ENCODE measurements at places on chromosomes 5 and 9. TPM values are rescaled to one million over a fixed set of nuclear protein-coding genes. Genes with fewer than 3 reads are reported as not detected.

- no peak overlapping the region for H3K27ac ChIP-seq
These were observed 927 bp downstream of the PAX5 start for GRCh38 chr9:37033141-37033540.

- no peaks in the 10 kb centered on the region for H3K27me3 ChIP-seq
- H3K36me3 ChIP-seq: no peaks in the 10 kb centered on the region
- H3K4me3 ChIP-seq: no peak overlapping the region
- no peak for DNase-seq
- no peak overlapping the region for H3K27ac ChIP-seq
- H3K4me1 ChIP-seq: peaks cover 10% of the 10 kb centered on the region
These were observed 64.3 kb downstream of the GRIN3A start for GRCh38 chr9:101674165-101674564.

GRCh38 chr5:12883395-12883794, 979.1 kb upstream of the CTNND2 start:
- H3K27ac ChIP-seq: no peak overlapping the region
- H3K4me1 ChIP-seq: no peaks in the 10 kb centered on the region
- DNase-seq: no peak
- no peaks in the 10 kb centered on the region for H3K27me3 ChIP-seq

DNA sequence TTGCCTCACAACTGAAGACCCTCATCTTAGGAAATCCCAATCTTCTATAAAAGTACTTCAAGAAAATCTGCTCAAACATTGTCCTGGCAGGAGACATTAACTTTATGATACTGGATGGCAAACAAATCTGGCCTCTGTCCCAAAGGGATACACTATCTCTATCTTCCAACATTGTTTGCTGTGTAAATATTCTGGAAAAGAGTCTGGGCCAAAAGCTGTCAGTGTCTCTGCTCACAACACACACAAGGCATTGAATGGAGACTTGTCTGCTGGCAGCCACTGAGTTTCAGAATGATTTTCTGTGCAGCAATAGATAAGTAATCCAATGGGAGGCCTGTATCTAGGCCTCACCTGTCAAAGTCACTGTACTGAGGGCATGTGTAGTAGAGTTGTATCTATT, 471.1 kb downstream of the DMAC1 start:
- no peaks in the 10 kb centered on the region for H3K4me1 ChIP-seq
- no peak overlapping the region for H3K27ac ChIP-seq
- H3K4me3 ChIP-seq: no peak overlapping the region
- no peaks in the 10 kb centered on the region for H3K36me3 ChIP-seq
- H3K27me3 ChIP-seq: no peaks in the 10 kb centered on the region

- H3K4me1 ChIP-seq: peaks cover 5% of the 10 kb centered on the region
- DNase-seq: no peak
- H3K27ac ChIP-seq: peak overlapping the region; percentile 17
- no peak overlapping the region for H3K4me3 ChIP-seq
These were observed 25.0 kb downstream of the HMCN2 start for GRCh38 chr9:130290291-130291181.

GRCh38 chr5:80231243-80231642, 24.6 kb downstream of the SERINC5 start:
- H3K27ac ChIP-seq: no peak overlapping the region
- H3K27me3 ChIP-seq: no peaks in the 10 kb centered on the region
- peaks cover 23% of the 10 kb centered on the region for H3K4me1 ChIP-seq
- no peak overlapping the region for H3K4me3 ChIP-seq

DNA sequence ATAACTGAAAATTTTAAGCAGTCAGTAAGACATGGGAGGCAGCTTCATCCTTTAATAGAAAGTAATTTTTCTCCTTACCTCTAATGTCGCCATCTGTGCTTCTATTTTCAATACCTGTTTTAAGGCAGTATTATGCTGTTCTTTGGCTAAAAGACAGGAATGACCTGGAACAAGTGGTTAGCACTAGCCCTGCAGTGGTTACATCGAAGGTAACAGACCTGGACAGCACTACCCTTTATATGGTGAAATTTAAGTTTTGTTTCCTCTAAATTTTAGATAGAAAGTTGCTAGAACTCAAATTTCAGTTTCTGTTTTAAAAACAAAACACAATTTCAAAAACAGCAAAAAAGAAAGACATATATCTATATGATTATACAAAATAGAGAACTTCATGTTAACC, 534.1 kb upstream of the CDH6 start:
- H3K27me3 ChIP-seq: no peaks in the 10 kb centered on the region
- H3K4me1 ChIP-seq: no peaks in the 10 kb centered on the region
- no peak for DNase-seq
- H3K27ac ChIP-seq: no peak overlapping the region
- no peak overlapping the region for H3K4me3 ChIP-seq
- no peaks in the 10 kb centered on the region for H3K36me3 ChIP-seq

GRCh38 chr9:121133104-121133816, 58.5 kb downstream of the CNTRL start:
- peaks cover 5% of the 10 kb centered on the region for H3K36me3 ChIP-seq
- DNase-seq: peak; percentile 17

GRCh38 chr5:163339148-163339547, 98.2 kb upstream of the CCNG1 start:
- H3K36me3 ChIP-seq: no peaks in the 10 kb centered on the region
- H3K4me1 ChIP-seq: no peaks in the 10 kb centered on the region

DNA sequence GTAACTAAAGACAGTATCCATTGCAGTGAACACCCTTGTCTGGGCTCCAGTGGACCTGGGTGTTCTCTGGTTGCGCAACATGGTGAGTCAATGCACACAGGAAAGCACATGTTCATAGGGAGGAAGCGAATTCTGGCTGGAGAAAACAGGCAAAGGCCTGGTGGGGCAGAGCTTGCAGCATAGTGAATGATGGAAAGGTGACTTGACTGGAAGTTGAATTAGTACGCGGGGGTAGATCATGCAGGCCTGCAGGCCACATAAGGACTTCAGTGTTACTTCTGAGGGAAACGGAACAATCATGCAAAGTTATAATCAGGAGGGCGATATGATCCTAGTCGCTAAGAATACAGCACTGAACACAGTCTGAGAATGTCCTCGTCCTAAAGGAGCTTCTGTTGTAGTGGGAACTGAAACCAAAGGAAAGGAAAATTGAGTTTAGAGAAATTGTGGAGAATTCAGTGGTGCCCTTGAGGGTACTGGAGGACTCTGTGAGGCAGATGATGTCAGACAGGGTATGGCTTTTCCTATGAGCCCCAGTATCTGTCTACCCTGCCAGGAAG, 71.9 kb upstream of the RANBP3L start:
- peak; percentile 41 for DNase-seq
- H3K4me1 ChIP-seq: no peaks in the 10 kb centered on the region
- H3K36me3 ChIP-seq: no peaks in the 10 kb centered on the region
- H3K27me3 ChIP-seq: no peaks in the 10 kb centered on the region
- no peak overlapping the region for H3K4me3 ChIP-seq

DNA sequence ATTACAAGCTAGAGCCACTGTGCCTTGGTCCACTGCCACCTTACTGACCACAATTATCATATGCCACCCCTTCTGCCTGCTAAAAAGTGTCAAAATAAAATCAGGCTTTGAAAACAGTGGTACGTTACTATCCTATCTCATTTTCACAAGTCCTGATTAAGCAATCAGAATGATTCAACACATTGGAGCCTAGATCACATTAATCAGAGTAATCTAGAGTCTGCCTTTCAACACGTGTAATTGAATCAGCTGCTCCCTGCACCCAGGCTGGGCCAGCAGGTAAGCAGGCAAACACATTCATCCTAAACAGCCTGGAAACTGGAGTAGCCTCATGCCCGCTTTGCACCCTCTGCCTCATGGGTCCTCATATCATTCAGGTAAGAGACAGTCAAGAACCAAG, 186.2 kb downstream of the DCP2 start:
- DNase-seq: no peak
- H3K27me3 ChIP-seq: no peaks in the 10 kb centered on the region
- H3K4me1 ChIP-seq: no peaks in the 10 kb centered on the region
- no peak overlapping the region for H3K27ac ChIP-seq
- H3K36me3 ChIP-seq: no peaks in the 10 kb centered on the region

- peaks cover 10% of the 10 kb centered on the region for H3K27me3 ChIP-seq
- H3K36me3 ChIP-seq: no peaks in the 10 kb centered on the region
- no peak within 1 kb of the TSS for H3K27ac ChIP-seq
- H3K4me1 ChIP-seq: no peaks in the 10 kb centered on the region
- no peak within 1 kb of the TSS for H3K4me3 ChIP-seq
These were observed at the start of gene ARL14EPL for GRCh38 chr5:116032094-116032517. Gene ARL14EPL (plus strand): TSS chr5:116032472. CDS start chr5:116051466, 18,994 bp downstream.

DNA sequence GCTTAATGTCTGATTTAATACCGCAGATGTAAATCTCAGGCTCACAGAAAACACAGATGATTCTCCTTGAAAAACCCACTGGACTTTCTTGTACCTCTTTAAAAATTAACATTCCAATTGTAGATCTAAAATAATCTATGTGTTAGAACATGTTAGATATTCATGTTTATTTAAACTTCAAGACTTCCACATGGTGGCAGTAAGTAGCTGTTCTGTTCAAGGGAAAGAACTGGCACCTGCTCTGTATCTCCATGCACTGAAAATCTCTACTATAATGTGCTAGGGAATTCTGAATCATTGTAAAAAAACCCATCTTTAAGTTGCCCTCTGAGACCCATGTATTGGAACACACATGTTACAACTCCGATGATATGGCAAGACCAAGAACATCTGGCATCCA, 366.9 kb downstream of the DMRTA1 start:
- no peaks in the 10 kb centered on the region for H3K4me1 ChIP-seq
- no peak overlapping the region for H3K4me3 ChIP-seq
- DNase-seq: no peak

DNA sequence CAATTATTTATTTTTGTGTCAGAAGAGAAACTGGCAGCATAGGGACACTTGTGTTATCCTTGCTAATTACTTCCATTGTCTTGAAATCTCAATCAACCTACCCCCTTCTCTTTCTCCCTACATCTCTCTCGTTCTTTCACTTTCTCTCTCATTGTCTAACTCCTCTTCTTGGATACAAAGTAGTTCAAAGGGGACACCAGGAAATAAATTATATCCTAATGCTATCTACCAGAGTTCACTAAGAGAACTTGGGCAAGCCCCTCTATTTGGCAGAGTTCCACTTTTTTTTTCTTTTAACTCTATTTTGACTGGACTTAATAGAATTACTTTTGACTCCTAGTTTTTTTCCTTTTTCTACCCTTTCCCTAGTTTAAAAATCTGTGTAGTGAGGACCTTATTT, 102.2 kb downstream of the MEF2C start:
- no peak overlapping the region for H3K4me3 ChIP-seq
- H3K4me1 ChIP-seq: peaks cover 4% of the 10 kb centered on the region
- no peak overlapping the region for H3K27ac ChIP-seq

GRCh38 chr9:38670542-38671371, 49.2 kb downstream of the FAM240B start:
- H3K36me3 ChIP-seq: no peaks in the 10 kb centered on the region
- H3K27me3 ChIP-seq: no peaks in the 10 kb centered on the region
- no peak for DNase-seq
- H3K4me3 ChIP-seq: no peak overlapping the region
- H3K27ac ChIP-seq: no peak overlapping the region
- H3K4me1 ChIP-seq: no peaks in the 10 kb centered on the region

DNA sequence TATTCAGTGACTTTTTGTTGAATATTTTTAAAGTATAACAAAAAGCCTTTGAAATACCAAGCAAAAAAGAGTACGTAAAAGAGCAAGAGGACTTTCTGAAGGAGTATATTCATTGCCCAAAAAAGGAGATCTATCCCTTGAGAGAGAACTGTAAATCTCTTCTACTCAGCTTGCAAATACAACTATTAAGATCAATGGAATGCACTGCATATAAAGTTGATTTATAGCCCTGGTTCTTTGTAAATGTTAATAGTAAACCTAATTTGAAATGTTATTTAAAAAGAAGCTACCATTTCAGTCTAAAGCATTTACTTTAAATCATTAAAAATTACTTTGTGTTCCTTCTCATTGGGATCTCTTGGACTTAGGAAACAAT, 168.1 kb downstream of the PDE4D start:
- H3K27ac ChIP-seq: no peak overlapping the region
- H3K36me3 ChIP-seq: no peaks in the 10 kb centered on the region
- no peak overlapping the region for H3K4me3 ChIP-seq
- DNase-seq: no peak
- H3K27me3 ChIP-seq: no peaks in the 10 kb centered on the region

DNA sequence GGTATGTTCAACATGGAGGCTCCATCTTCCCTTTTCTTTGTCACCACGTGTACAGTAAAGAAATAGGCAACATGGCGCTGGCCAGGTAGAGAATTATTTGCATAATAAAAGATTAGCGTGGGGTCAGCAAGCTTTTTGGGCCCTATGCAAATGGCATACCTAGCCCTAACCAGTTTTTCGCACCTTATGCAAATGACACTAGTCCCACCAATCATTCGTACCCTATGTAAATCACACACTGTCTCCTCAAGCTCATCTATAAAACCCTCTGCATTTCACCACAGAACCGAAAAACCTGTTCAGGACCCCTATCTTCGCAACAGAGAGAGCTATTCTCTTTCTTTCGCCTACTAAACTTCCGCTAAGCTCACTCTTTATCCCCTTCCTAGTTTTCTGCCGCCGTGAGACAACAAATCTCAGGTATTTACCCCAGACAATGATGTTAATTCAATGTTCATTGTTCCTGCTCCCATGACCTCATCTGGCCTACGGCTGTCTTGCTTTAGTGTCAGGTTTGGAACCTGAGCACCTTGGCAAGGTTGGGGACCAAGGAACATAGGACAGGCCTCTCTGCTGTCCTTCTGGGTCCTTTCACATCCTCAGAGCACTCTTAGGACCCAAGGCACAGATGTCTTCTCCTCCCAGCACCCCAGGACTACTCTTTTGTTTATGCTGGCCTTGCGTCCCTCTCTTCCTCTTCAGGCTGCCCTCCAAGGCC, 180.7 kb upstream of the RAI14 start:
- H3K4me3 ChIP-seq: no peak overlapping the region
- DNase-seq: no peak
- H3K36me3 ChIP-seq: no peaks in the 10 kb centered on the region
- no peaks in the 10 kb centered on the region for H3K4me1 ChIP-seq
- no peak overlapping the region for H3K27ac ChIP-seq

The ARID3C gene
- 0.12 TPM for polyA plus RNA-seq

The C1QTNF2 gene
- 3.1 TPM for polyA plus RNA-seq

The PCDHA4 gene
- 1.3 TPM for polyA plus RNA-seq

The SLC36A2 gene
- not detected for polyA plus RNA-seq

The KCNN2 gene
- 0.48 TPM for polyA plus RNA-seq

The SPAAR gene
- polyA plus RNA-seq: 0.84 TPM

The SMU1 gene
- polyA plus RNA-seq: 20.6 TPM

The SIT1 gene
- polyA plus RNA-seq: 0.78 TPM

The TTC16 gene
- 0.03 TPM for polyA plus RNA-seq

The SPINK6 gene
- not detected for polyA plus RNA-seq

The PCDHGB2 gene
- 1.0 TPM for polyA plus RNA-seq

The SAPCD2 gene
- polyA plus RNA-seq: 12.1 TPM

The C9orf50 gene
- 0.33 TPM for polyA plus RNA-seq

The ADAMTS13 gene
- 10.4 TPM for polyA plus RNA-seq

The MUSK gene
- 1.1 TPM for polyA plus RNA-seq

The C5orf34 gene
- 3.0 TPM for polyA plus RNA-seq

The CARTPT gene
- 8.5 TPM for polyA plus RNA-seq

The ECM2 gene
- 9.8 TPM for polyA plus RNA-seq
